Fibroblast of skin of abdomen (primary cell): ENCODE measurements at places on chromosomes 6 and 20.

DNA sequence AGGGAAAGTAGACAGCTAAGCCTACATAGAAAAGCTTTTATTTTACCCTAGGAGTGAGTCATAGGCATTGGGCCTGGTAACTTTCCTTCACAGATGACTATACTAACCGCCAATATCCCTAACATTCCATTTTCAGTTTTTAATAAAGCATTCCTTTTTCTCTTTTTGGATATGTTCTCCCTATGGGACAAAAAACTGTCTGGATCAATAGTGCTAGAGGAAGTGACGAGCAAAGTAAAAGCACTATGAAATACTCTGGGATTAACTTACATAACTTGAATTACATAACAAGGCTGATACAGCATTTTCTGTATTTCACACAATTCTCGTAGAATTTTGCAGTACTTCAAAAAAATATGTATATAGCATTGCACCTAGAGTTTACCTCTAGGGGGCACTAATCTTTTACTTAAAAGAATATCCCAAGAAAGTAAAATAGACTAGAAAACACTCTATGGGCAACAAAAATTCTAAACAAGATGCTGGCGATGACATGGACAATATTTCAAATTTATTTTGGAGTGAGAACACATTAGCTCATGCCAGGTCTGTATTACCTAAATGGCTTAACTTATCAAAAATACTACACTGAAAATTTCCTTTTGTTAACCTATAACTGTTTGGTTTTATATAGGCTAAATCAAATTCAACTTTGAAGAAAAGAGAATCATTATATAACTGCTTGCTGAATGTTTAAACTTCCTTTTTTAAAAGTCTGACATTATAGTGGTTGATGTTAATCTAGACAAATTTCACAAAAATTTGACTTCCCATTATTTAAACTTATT is 66.3 kb upstream of the DST start:
- peak; percentile 72 for DNase-seq

- DNase-seq, result no peak
Measured at GRCh38 chr20:14266246-14266645, 71.2 kb downstream of the FLRT3 start.

GRCh38 chr20:11380283-11380682 is 537.4 kb upstream of the BTBD3 start:
- no peak for DNase-seq

DNA sequence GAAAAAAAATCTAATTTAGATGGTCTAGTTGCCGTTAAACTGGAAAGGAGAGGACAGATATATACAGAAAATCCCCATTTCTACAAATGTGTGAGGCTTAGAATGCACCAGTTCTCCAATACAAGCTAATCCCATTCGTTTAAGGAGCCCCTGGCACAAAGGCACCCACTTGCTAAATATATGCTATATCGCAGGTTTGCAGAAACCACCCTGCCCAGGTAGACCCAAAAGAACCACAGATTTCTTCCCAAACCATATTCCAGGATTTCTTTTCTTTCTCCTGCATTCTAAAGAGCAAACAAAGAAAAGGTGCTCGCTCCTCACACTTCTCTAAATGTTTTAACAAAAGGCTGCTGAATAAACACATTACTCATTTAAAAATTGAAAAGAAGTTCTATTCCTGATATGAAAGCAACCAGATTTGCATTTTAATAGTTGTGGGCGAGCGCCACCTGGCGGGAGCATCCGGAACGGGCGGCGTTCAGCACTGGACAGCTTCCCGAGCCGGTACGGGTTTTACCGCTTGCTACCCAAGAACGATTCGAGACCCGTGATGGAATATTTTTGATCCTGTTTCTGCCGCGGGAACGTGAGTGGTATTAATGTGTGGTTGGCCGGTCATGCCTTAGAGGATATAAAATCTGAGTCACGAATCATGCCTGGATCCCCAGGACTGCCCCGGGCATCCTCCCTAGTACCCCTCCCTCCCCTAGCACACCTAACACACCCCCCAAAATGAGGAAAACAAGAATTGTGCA is 2.1 kb downstream of the PTPRT start:
- DNase-seq, result peak; percentile 35

- DNase-seq, result peak; percentile 81
Measured at GRCh38 chr20:7841971-7842310, 98.3 kb downstream of the HAO1 start.

DNA sequence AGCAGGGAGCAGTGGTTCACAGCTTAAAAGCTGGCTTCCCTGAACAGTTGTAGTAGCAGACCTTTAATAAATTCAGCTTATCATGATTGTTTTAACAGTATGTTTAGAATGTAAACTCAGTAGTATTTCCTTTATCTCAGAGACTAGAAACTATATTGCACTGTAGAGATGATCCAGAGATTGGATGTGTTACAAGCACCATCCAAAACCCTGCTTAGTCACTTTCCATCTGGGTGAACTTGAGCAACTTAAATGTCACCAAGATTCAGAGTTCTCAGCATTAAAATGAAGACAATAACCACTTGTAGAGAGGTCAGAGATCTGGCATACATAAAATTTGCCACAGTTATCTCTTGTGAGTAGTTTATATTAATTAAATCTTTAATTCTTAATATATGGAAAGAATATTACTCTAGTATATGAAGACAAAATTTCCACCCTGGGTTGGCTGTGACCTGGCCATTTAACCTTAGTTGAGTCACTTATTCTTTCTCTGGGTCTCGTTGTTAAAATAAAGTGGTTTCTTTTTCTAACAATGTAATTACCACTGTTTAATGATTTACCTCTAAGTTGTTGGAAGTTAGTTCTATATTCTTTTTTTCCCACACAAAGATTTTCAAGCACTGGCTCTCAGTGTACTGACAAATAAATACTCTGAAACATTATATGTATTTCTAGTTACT is 239.2 kb upstream of the FKBP1C start:
- no peak for DNase-seq

GRCh38 chr6:43489277-43490072 is 12.1 kb downstream of the TJAP1 start:
- DNase-seq, result no peak

GRCh38 chr6:91075244-91075976 is 488.5 kb upstream of the MAP3K7 start:
- DNase-seq, result no peak
